NCI-H2107 (cell line): ENCODE measurements at places on chromosomes 1 and 21.

DNA sequence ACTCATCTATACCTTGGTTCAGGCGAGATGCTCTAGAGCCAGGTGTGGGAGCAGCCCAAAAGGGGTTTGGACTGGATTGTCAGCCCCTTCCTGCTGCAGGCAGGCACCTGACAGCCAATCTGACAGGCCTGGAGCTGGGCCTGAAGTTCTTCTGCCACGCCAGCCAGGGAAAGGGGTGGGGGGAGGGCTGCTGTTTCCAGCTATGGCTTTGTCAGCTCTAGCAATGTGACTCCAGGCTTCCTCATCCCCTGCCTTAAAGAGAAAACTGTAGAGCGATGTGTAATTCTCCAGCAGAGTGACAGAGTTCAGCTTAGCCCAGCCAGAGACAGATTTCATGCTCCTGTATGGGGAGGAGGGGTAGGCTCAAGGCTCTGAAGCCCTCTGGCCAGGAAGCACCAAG, 30.3 kb downstream of the WNT4 start:
- DNase-seq: no peak

DNA sequence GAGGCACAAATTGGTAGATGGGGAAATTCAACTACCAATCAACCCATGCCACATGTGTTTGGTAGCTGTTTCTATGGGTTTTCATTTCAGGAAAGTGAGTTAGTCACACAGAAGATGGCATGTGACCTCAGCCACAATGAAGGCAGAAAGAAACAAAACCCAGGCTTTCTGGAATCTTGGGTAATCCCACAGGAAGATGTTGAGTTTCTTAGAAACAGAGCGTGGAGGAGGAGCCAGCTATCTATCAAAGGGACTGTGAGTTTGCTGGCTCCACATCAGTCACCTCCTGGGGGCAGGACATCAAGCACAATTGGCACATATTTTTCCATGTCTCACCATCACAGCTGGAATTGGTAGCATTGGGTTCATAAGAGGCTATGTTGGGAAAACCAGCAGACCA, 188.9 kb upstream of the PLXNA2 start:
- no peak for DNase-seq

DNA sequence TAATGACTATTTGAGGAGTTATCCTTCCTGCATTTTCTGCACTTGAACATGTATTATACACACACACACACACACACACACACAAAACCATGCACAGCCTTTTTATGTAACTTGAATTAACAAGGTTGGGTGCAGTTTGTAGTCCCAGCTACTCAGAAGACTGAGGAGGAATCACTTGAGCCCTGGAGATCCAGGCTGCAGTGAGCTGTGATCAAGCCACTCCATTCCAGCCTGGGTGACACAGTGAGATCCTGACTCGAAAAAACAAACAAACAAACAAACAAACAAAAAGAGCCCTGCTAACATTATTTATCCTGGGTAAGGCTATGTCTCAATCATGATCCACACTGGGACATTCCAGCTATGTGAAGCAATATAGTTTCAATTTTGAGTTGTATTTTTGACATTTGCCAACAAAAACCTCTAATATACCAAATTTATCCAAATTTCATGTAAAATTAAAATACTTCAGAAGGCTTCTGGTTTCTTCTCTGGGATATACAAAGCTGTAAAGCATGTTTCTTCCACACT, 156.8 kb downstream of the NTPCR start:
- DNase-seq: no peak

DNA sequence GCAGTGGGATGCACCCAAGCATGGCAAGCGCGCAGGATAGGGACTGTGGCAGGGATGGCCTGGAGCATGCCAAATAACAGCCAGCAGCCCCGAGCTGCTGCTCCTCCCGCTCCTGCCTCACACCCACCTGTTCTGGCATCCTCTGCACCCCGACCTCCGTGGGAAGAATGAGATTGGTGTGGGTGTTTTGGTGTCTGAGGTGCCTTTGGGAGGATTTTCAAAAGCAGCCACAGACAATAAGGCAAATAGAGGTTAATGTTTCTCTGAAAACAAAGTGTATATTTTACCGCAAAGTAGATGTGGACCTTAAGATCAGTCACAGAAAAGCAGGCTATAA, 35.5 kb downstream of the IGFN1 start:
- DNase-seq: no peak

- no peak for DNase-seq
Observed at GRCh38 chr21:33202464-33203363, 27.0 kb upstream of the IFNAR2 start.

DNA sequence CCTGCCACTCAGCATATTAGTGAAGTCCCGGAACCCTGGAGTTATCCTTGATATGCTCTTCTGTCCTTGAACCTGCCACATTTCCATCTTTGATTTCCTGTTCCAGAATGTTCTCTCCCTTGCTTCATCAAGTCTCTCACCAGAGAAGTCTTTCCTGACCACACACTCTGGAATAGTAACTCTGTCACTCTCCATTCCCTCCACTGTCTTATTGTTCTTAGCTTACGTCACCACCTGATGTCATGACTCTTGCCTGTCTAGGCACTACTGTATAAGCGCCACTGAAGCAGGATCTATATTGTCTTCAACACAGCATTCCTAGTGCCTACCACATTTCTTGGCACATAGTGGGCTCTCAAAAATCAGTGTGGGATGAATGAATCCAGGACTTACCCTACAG, 65.4 kb upstream of the SMYD2 start:
- DNase-seq: no peak

- DNase-seq: no peak
Observed at GRCh38 chr1:11245248-11245647, 17.1 kb downstream of the MTOR start.

- DNase-seq: no peak
Observed at GRCh38 chr1:107342316-107342715, 201.5 kb downstream of the NTNG1 start.

DNA sequence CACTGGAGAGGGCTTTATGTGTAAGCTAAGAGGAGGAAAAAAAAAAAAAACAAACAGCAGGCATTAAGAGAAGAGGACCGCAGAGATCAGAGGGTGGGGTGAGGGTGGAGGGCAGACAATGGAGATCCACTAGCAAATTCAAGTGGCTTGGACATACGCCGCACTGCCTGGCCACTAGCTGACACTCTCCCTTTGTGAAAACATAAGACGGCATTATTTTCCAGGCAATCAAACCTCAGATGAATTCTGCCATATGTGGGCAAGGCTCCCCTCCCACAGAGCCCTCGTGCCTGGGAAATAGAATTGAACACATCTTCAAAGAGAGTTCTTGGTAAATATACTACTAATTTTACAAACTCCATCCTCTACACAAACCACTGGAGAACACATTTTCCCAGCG, 53.6 kb downstream of the ERG start:
- no peak for DNase-seq

DNA sequence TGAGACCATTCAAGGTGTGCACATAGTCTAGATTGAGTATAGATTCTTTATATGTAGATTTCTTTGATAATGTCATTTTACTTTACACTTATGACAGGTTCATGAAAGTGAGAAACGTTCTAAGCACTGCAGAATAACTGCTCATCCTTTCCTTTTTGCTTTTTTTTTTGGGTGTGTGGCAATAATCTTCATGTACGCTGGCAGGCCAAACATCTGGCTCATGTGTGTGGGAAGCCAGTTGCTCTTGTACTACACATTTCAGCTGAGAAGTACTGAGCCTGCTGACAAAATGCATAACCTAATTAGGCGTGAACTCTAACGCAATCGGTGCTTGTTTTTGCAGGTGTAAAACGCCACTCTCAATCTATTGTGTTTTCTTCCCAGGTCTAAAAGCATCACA, 350.8 kb upstream of the KAZN start:
- no peak for DNase-seq

- no peak for DNase-seq
Observed at GRCh38 chr1:105072446-105072845, 1322.7 kb downstream of the AMY1C start.
